ELR (cell line): ENCODE measurements at places on chromosomes 6 and 20.
A peak's percentile ranks its signal among the peaks of the same experiment; 100 is the strongest.

DNA sequence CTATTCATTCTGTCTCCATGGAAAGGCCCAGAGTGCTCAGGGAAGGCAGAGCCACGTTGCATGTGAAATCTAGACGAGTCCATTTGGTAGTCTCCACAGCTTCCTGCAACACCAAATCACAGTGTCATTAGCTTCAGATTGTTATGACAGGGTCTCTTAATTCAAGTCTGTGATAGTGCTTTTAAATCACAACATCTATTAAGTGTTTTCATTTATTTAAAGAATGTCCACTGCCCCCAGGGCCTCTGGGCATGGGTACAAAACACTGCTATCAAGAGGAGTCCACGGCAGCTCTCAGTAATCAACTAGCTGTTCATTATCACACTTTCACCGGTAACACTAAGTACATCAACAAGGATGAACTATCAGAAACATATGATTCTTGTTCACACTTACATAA lies 455.9 kb upstream of the JARID2 start:
- DNase-seq = no peak

DNA sequence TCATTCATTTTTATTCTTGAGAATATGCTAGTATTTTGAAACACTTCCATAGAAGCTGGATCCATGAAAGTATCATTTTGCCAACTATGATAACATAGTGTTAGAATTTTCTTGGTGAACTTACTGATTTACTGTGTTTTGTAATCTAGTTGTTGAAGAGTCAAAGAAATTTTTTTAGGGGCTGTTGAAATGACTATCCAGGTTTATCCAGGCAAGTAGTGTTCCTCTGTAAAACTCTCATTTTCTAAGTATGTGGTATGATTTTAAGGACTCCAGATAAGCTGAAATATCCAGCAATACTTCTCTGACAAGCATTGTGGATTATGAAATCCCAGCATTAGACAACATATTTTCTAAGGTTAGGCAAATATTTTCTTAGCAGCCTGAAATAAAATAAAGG lies 95.9 kb downstream of the GRIK2 start:
- no peak for DNase-seq

- DNase-seq = peak; percentile 74
These were observed 72.9 kb downstream of the SNX5 start for GRCh38 chr20:17895641-17896171.

GRCh38 chr20:21450572-21450971 lies 53.2 kb upstream of the NKX2-4 start:
- peak; percentile 45 for DNase-seq

DNA sequence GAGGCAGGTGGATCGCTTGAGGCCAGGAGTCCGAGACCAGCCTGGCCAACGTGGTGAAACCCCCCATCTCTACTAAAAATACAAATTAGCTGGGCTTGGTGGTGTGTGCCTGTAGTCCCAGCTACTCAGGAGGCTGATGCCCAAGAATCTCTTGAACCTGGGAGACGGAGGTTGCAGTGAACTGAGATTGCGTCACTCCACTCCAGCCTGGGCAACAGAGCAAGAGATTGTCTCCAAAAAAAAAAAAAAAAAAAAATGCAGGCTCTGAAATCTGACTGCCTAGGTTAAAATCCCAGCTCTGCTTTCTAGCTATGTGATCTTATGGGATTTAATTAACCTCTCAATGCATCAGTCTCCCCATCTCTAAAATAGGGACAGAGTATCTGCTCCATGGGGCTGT lies 3.3 kb upstream of the TMEM217 start:
- no peak for DNase-seq

DNA sequence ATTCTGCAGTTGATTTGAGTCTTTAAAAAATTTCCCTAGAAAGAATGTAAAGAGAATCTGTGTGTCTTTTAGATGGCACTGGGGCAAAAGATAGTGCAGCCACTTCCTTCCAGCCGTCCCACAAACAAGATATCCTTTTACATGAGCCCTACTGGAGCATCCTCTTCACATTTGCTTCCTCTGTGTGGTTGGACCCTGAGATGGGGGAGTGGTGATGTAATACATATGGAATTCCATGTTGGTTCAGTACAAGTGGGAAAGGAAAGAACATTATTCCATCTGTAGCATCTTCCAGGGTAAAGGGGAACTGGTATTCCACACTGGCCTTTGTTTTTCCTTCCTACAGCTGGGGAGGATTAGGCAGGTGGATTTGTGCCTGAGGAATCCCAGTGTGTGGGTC lies 78.9 kb upstream of the ISM1 start:
- peak; percentile 15 for DNase-seq

DNA sequence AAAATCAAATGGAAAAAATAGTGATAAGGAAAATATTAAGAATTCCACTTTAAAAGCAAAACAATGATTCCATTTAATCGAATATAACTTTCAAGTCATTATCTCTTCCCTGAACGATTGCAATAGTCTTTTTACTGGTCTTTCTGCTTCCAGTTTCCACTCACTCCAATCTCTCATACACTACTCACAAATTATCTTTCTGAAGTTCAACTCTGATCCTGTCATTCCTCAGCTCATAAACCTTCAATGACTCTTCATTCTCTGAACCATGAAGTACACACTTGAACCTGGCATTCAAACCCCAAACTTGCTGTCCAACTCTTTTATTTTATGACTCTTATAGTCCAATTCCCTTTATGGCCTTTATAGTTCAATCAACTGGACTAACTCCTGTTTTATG lies 304.1 kb upstream of the TCF21 start:
- DNase-seq = no peak

GRCh38 chr20:41540918-41541317 lies 77.3 kb downstream of the CHD6 start:
- DNase-seq = no peak
